SJCRH30 (cell line): ENCODE measurements at places on chromosomes 16 and 17. TPM values are rescaled to one million over a fixed set of nuclear protein-coding genes. Genes with fewer than 3 reads are reported as not detected.
A peak's percentile ranks its signal among the peaks of the same experiment; 100 is the strongest.

DNA sequence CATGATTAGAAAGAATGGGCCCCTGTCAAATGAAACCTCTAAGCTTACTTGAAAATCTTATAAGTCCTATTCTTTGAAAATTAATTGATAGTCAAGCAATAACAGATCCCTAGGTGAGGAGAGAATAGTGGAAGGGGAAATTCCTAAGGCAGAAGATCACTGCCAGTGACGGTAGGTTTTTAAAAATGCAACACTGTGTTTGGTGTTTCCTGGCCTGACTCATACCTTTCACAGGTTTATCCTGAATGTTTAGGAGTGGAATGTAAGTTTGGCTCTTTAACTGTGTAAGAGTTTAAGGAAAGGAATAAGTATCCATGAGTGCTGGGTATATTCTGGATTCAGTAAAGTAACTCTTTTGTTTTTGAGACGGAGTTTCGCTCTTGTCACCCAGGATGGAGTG lies 23.8 kb downstream of the HAPSTR1 start:
- no peak overlapping the region for H3K27ac ChIP-seq
- no peaks in the 10 kb centered on the region for H3K27me3 ChIP-seq
- DNase-seq, result no peak
- peaks cover 47% of the 10 kb centered on the region for H3K36me3 ChIP-seq

DNA sequence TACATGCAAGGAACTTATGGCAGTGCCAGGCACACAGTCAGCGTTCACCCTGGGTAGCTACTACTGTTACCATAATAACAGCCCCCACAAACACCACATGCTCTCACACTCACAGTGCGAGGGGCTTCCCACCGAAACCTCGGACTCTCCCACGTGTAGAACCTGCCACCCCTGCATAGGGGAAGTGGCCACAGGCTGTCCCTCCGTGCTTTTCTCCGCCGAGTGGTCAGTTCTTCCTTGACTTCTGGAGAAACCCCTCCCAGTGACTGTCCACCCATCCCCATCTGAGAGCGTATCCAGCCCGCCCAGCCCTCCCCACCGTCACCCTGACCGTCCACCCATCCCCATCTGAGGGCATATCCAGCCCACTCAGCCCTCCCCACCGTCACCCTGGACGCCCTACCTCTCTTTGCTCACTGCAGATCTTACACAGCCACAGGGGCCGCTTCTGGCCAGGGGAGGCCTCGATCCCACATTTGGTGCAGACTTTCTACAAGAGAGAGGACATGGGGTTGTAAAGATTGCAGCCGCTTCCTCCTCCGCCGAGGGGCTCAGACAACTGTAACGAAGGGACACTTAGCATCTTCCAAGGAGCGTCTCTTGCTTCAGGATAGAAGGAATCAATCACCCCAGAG lies 71.1 kb downstream of the RPH3AL start:
- H3K4me3 ChIP-seq, result no peak overlapping the region
- H3K36me3 ChIP-seq, result no peaks in the 10 kb centered on the region
- H3K4me1 ChIP-seq, result no peaks in the 10 kb centered on the region
- DNase-seq, result no peak
- no peak overlapping the region for H3K27ac ChIP-seq
- H3K27me3 ChIP-seq, result no peaks in the 10 kb centered on the region

DNA sequence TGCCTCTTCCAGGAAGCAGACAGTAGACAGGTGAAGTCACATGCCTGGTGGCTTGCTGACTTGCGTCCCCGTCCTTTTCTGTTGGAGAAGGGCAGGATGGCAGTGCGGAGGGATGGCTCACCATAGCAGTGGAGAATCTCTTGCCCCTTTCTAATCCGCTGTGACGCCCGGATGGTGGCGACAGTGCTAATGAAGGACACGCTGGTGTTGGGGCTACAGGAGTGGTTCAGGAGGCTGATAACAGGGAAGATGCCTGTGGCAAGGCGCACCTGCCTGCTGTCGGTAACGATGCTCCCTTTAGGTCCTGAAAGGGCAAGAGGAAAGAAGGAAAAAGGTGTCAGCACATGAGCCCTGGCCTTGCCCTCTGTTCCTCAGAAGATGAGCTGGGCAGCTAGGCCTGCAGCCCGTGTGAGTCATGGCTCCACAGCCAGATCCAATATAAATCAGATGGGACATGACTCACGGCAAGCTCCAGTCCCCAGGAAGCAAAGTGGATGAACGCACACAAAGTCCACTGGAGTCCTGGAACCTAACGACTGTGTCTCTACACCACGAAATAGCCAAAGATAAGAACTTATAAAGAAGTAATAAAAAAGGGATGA lies 25.5 kb downstream of the SERPINF1 start:
- H3K27me3 ChIP-seq, result no peaks in the 10 kb centered on the region
- H3K4me1 ChIP-seq, result no peaks in the 10 kb centered on the region
- peaks cover 3% of the 10 kb centered on the region for H3K36me3 ChIP-seq
- no peak for DNase-seq
- H3K4me3 ChIP-seq, result no peak overlapping the region

DNA sequence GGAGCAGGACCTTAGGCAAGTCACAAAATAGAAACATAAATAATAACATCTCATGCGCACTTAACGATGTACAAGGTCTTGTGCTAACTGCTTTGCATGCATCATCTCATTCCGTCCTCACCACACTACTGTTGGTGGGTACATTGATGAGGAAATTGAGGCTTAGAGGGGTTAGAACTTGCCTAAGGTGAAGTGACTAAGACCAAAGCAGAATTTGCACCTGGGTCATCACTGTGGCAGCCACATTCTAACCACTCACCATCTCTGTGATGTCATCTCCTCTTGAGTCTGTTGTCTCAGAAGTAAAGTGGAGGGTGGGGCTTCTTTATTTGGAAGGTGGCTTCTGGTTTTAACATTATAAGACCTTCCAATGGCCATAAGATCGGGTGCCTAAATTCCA lies 20.4 kb upstream of the TRIM25 start:
- no peak overlapping the region for H3K27ac ChIP-seq
- H3K4me3 ChIP-seq, result no peak overlapping the region
- no peak for DNase-seq
- H3K4me1 ChIP-seq, result peaks cover 5% of the 10 kb centered on the region
- H3K36me3 ChIP-seq, result peaks cover 21% of the 10 kb centered on the region

DNA sequence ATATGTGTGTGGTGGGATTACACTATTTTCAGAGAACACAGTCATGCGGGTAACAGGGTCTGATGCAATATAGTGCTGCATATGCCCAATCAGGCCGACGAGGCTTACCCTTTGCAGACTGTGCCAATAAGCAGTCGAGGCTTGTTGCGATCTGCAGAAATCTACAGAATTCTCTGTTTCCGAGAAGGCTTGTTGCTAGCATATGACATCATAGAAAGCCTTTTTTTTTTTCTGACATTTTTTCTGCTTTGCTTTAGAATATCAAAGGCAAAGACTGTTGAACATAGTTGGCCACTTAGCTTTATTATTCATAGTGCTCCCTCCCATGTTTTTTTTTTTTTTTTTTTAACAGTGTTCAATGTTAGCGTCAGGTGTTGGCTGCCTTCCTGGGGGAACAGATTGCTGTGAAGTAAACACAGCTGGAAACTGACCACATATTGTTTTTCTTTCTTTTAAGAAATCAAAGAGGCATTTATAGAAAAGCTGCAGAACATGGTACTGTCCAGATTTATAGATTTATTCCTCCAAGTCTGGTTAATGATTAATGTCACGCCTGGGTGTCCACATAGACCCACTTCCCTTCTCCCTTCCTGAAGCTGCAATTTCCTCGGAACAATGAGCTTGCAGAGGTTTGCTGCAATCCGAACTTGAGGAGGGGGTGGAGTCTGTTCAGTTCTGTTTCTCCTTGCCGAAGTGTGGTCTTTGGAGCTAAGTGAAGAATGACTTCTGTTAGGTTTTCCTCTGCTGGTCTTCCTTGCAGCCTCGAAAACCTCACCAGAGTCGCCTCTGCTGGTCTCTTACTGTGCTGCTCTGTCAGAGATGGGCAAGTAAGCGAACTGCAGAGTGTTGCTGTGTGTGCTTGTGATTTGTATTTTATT lies 87.3 kb downstream of the MAP2K6 start:
- H3K4me1 ChIP-seq, result peaks cover 2% of the 10 kb centered on the region; the same call in 1 of the 2 replicates
- peak overlapping the region; percentile 7; the same call in 1 of the 2 replicates for H3K4me3 ChIP-seq
- no peaks in the 10 kb centered on the region for H3K36me3 ChIP-seq
- no peaks in the 10 kb centered on the region for H3K27me3 ChIP-seq
- H3K27ac ChIP-seq, result no peak overlapping the region

DNA sequence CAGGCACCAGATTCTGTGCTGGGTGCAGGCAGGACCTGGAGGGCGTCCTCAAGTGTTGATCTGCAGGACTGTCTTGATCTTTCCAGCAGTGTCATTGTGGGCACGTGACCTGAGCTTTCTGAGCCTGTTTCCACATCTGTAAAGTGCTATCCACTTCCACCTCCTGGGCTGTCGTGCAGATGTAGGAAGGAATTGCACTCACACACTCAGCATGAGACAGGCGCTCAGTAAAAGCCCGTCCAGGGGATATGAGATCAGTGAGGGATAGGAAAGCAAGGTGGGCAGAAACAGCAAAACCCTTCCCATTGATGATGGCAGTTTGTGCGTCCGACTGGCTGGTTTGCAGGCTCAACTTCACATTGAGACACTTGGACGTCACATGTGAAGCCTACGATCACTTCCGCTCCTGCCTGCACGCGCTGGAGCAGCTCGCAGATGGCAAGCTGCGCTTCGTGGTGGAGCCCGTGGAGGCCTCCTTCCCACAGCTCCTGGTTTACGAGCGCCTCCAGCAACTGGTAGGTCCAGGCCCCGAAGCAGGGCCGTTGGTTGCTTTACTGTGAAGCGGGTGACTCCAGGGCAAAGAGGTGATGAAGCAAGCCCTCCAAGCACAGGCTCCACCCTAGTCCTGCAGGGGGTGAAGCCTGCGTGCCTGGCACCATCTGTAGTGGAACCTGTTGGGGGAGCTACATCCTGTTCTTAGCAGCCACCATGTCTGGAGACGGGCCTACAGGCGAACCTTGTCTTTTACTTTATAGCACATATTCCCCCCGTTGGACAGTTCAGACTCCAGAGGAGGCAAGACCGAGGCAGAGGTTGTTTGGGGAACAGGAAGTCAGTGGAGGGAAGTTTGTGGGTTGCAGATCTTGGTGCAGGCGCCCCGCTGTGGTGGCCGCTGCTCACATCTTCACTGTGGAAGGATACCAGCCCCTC lies 23.0 kb downstream of the METTL22 start:
- no peak overlapping the region for H3K27ac ChIP-seq
- DNase-seq, result no peak
- no peaks in the 10 kb centered on the region for H3K27me3 ChIP-seq
- H3K4me1 ChIP-seq, result no peaks in the 10 kb centered on the region

- peaks cover 23% of the 10 kb centered on the region for H3K4me1 ChIP-seq
- no peaks in the 10 kb centered on the region for H3K36me3 ChIP-seq
- peaks cover 5% of the 10 kb centered on the region; the same call in 1 of the 2 replicates for H3K27me3 ChIP-seq
Measured at GRCh38 chr17:74742153-74742515, 5.1 kb downstream of the RAB37 start.

- peaks cover 23% of the 10 kb centered on the region for H3K4me1 ChIP-seq
- DNase-seq, result no peak
- H3K36me3 ChIP-seq, result no peaks in the 10 kb centered on the region
- no peak overlapping the region for H3K4me3 ChIP-seq
Measured at GRCh38 chr16:79287424-79287917, 313.1 kb downstream of the MAF start.

DNA sequence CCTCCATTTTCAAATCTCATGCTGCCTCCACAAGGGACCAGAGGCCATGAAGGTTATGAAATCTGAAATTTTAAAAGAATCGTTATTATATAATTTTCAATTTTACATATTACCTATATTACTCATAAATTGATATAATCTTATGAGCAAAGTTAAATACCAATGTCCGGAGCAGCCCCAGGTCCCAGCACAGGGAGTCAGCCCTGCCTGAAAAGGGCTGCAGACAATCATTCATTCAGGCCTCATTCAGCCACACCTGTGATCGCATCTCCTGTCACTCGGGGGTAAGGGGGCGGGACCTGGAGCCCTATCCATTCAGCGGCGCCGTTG lies 172.5 kb downstream of the AHSP start:
- H3K27ac ChIP-seq, result no peak overlapping the region
- H3K4me1 ChIP-seq, result no peaks in the 10 kb centered on the region

DNA sequence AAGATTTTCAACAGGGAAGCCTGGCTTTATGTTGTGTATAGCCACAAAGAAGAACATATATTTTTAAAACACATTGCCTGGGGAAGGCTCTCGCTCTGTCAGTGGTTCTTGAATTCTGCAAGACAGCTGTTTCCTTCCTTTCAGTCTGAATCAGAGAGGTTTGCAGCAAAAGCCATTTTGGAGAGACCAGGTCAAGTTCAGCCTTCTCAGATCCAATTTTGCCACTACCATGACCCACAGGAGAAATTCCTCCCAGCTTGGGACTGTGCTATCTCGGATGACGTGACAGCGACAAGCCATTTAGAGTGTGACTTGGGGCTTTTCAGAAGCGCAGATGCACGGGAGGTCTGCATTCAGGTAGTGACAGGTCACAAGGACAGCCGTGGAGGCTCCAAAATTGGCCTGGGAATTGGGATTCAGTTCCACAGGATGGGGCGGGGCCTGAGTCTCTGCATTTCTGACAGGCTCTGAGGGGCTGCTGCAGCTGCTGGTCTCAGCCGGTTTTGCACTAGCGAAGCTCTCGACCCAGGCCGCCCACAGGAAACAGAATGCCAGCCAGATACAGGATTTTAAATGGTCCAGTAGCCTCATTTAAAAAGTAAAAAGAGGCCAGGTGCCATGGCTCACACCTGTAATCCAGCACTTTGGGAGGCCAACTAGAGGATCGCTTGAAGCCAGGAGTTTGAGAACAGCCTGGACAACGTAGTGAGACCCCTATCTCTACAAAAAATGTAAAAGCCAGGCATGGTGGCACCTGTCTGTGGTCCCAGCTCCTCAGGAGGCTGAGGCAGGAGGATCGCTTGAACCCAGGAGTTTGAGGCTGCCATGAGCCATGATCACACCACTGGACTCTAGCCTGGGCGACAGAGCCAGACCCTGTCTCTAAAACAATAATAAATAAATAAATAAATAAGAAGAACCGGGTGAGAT lies 196.6 kb upstream of the CIBAR2 start:
- no peaks in the 10 kb centered on the region for H3K27me3 ChIP-seq
- peak overlapping the region; percentile 90 for H3K27ac ChIP-seq
- no peaks in the 10 kb centered on the region for H3K36me3 ChIP-seq
- H3K4me1 ChIP-seq, result peaks cover 53% of the 10 kb centered on the region

- H3K4me3 ChIP-seq, result no peak overlapping the region
- no peak overlapping the region for H3K27ac ChIP-seq
- no peaks in the 10 kb centered on the region for H3K27me3 ChIP-seq
Measured at GRCh38 chr16:11297492-11298142, 16.5 kb upstream of the PRM1 start.

Gene ZPBP2
- not detected in 2 replicates for total RNA-seq

Gene MYH2
- total RNA-seq, result 0.04 TPM in 1 of 2 replicates, not detected in the other

Gene OR1A1
- not detected in 2 replicates for total RNA-seq

Gene ELMO3
- total RNA-seq, result 0.84 and 1.8 TPM in 2 replicates

Gene TMEM100
- total RNA-seq, result 1.0 and 1.3 TPM in 2 replicates
